Astrocyte of the hippocampus (primary cell): ENCODE measurements at places on chromosomes 4 and X.
A peak's percentile ranks its signal among the peaks of the same experiment; 100 is the strongest.

DNA sequence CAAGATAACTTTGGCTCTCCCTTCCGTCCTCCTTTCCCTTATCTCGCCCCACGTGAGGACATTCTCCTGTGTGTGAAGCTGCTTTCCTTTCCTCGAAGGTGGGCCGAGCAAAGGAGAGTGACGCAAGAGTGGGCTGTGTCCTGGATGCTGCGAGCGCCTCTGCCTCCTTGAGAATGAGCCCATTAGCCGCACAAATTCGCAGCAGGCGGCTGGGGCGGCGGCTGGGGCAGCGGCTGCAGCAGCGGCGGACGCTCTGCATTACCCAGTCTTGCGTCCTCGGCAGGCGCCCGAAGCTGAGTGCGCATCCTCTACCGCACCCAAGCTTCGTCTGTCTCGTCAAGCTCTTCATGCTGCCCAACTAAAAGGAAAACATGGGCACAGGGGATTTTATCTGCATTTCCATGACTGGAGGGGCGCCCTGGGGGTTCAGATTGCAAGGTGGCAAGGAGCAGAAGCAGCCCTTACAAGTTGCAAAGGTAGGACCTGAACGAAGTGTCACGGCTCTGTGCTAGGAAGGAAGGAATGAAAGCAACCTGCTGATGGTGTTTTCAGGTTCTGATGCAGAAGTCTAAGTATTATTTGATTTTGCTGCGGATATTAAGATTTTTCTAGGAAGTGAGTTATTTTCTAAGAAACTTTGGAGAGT, at the start of gene SYNPO2:
Gene SYNPO2 (plus strand): TSS at position 189 of the 646 bp plus-strand sequence. CDS start 183 bp downstream, at position 372.
- peak; percentile 93 for DNase-seq

DNA sequence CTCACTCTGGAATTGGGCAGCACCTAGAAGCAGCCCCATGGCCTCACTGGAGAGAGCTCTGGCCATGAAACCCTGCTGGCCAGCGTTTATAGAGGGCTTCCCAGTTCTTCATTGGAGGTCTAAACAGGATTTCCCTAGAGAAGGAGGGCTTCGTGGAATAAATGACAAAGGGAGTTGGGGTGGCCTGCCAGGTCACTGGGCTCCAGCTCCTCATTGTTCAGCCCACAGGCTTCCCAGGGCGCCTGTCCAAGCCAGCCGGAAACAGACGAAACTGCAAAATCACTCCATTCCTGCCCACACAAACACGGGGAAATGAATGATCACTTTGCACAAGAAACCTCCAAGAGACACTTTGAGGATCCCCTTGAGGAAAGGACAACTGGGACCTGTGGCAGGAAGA, 189.7 kb downstream of the TSPAN5 start:
- DNase-seq, result peak; percentile 78

DNA sequence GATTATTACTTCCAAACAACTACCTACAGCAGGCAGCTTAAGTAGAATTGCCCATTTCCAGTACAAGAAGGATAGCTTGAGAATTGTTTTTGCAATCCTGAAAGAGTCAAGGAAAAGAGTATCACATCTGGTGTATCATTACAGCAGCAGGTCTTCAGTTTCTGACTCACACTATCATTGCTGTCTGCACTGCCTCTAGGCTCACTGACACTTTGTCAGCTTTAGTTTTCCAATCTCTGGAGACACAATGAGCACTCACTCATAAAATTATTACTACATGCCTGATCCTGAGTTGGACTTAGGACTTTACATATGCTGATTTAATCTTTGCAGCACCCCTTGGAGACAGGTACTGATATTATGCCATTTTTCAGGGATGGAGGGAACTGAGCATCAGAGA, 244.6 kb upstream of the BOD1L1 start:
- no peak for DNase-seq

DNA sequence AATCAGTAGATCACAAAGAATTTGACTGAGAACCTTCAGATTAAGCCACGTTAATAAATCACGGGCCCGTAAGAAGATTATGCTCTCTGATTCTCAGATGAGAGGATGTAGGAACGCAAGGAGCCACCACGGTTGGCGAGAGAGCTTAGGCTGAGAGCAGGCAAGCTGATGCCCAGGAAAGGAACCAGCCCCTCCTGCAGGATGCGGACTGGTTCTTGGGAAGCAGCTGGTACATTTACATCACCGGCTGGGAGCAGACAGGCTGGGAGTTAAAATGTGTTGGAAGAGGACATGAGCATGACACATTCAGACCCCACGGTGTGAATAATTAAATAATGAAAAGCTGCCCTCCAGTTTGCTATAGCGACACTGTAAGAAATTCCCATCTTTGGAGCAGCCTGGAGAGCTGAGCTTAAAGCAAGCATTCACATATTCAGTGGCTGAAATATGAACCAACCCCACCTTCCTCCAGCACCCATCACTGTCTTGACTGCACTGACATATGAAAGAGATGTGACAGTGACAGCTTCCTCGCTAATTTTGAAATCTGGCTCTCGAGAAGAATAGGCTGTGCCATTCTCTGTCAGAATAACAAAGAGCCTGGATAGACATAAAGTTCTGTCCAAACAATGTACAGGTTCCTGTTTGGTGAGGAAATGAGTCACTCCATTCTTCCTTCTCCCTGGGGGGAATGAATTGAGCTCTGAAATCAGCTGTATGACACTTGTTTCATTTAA, 33.1 kb downstream of the LNX1 start:
- DNase-seq, result peak; percentile 73

DNA sequence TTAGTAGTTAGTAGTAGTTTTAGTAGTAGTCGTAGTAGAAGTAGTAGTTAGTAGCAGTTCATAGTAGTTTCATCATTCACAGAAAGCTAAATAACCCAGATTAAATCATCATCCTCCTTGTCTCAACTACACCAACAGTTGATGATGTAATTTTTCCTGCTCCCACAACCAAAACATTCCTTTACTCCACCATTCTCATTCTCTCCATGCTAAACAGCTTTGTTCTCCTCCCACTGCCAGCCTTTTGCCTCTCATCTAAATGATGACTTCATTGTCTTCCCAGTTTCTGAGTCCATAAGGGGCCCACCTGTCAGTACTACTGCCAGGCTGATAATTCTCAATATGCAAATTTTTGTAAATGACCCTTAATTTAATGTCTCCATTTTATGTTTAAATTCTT, 68.9 kb downstream of the ARHGAP24 start:
- DNase-seq, result peak; percentile 70

DNA sequence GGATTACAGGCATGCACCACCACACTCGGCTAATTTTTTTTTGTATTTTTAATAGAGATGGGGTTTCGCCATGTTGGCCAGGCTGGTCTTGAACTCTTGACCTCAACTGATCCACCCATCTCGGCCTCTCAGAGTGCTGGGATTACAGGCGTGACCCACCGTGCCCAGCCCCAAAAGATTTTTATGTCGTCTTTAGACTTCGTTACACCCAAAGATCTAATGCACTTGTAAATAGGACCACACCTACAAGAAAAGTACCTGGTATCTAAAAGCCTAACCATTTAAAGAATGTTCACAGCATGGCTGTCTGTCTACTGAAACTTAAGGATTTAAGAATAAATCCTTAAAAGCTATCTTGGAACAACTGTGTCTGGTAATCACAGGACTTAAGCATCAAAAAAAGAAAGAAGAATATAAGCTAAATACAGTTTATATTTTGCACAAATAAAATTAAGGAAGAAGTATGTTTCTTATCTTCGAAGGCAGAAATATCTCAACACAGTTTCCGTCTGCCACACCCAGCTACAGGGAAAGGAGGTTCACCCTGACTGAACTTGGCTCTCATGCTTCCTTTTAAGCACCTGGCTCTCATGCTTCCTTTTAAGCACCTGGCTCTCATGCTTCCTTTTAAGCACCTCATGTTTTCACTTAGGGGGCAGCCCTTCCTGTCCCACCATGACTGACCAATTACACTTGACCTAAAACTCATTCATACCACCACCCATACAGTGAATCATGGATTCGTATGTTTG, 92.0 kb upstream of the STS start:
- DNase-seq, result no peak

GRCh38 chr4:151524610-151525009, 115.6 kb downstream of the FHIP1A start:
- no peak for DNase-seq

DNA sequence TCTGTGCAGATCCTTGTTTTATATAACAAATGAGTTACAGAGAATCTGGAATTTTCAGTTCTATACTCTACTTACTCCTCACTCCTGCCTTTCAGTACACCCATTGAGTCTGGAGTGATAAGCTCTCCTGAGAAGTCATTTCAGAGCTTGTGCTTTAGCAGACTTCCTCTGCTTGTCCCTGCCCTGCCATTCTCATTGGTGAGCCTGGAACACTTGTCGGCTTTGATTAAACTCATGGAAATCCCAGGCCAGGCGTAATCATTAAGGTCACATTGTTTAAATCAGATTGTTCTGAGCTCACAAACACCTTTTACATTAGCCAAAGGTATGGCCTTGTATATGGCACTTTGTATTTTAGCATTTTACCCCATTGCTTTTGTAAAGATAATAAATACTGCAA, 102.7 kb downstream of the CNKSR2 start:
- DNase-seq, result no peak

- no peak for DNase-seq
Observed at GRCh38 chr4:176758731-176759130, 34.0 kb downstream of the VEGFC start.

DNA sequence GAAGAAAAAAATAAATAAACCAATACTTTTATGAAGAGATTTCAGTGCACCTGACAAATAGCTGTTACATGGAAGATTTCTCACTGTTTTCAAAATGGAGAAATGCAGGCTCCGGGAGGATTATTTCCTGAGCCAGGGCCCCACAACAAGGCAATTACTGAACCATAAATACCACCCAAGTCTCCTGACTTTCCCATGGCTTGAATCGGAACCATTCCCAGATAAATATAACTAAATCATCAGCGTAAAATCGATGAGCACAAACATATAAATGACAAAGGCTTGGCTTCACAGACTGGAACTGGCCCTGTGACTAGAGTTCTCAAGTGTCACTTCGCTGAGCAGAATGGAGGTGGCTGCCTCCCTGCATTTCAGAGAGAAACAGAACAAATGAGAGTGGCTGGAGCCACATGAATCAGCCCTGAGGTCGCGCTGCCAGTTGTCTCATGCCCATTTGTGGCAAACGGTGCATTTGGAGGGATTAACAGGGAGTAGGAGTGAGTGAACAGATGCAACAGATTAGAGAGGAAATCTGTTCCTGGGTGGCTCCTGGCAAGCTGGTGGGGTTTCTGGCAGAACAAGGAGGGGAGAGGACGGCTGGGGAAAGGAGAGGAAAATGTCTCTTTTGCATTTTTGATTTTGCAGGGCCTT, 57.3 kb upstream of the STIM2 start:
- DNase-seq, result peak; percentile 61

DNA sequence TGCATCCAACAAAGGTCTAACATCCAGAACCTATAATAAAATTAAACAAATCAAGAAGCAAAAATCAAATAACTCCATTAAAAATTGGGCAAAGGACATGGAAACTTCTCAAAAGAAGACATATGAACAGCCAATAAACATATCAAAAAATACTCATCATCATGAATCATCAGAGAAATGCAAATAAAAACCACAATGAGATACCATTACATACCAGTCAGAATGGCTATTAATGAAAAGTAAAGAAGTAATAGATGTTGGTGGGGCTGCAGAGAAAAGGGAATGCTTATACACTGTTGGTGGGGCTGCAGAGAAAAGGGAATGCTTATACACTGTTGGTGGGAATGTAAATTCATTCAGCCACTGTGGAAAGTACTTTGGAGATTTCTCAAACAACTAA, 465.8 kb downstream of the ZIC3 start:
- no peak for DNase-seq

DNA sequence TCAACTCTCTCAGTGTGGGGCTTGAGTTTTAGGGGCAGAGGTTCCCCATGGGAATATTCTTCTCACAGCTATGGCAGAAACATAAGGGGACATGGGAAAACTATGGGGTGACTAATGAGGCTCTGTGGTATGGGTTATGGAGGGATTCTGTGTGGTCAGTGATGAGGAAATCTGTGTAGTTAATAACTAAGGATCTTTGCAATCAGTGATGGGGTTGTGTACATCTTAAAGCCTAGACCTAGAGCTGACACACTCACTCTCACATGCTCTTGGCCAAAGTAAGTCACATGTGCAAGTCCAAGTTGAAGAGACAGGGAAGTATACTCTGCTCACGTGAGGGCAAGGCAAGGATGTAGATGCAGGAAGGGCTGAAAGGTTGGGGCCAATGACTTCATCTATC, 86.4 kb upstream of the UXT start:
- no peak for DNase-seq

- peak; percentile 51 for DNase-seq
Observed at GRCh38 chrX:40006106-40007017, 91.4 kb downstream of the BCOR start.

DNA sequence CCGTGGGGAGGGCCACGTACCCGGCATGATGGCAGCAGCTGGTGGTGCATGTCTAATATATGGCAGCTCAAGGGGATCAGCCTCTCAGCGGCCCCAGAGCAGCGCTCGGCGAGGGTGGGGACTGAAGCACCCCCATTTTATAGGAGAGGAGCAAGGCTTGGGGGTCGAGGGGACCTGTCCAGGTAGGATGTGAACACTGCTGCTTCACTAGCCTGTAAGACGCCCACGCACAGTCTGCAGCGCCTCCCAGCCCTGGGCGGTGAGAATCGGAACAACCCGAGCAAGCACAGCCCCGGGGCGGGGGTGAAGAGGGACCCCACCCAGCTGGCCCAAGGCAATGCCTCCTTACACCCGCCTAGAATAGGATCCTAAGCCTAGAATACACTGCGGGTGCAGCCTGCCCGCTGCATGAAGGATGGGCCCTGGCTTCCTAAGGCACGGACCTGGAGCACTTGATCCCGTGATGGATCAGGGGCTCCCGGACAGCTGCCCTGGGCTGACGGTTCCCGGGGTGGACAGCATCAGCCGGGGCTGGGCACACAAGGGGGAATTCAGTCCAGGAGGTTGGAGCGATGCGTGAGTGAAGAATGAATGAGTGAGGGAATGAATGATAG, 17.6 kb downstream of the ADRA2C start:
- DNase-seq, result peak; percentile 17
